ENCODE measurements at places on chromosomes 12 and 14. TPM values are rescaled to one million over a fixed set of nuclear protein-coding genes. Genes with fewer than 3 reads are reported as not detected.

GRCh38 chr14:36617824-36618223, 35.4 kb upstream of the NKX2-8 start:
- peak; percentile 38 for ATAC-seq

KLRC1 gene
- not detected for total RNA-seq

DNA sequence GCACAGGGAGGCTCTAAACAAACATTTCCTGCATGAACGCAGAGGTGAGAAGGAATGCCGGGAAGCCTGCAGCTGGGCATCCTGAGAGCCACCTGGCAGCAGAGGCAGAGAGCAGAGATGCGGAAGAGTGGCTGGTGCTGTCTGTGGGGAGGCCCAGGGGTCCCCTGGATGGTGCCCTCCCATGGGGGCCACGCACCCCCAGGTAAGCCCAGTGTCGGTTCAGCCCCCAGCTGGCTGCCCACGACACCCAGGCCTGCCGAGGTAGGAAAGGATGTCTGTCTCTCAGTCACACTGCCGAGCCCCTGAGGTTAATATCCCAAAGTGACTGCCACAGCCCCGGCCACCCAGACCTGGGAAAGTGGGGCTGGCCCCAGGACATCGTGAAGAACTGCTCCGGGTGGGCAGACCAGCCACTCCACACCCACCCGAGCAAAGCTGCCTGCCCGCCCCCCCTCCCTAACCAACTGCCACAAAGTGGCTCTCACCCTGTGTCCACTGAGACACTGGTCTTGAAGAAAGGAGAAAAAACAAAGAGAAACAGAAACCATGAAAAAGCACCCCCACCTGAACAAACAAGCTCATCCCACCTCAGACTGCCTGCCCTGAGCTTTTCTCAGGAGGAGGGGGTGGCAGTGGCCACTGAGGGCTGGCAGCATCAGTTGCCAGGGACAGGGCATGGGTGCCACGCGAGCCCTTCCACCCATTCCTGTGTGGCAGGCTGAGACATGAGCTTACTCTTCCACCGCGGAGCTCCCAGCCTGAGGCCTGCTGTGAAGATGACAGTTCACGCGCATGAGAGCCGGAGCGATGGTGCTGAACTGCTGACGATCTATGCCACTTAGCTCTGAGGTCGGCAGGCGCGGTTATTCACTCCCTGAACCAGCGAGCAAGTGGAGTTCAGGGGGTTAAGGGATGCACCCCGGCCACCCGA, 40.8 kb downstream of the CCDC88C start:
- ATAC-seq: peak; percentile 43

CYP27B1 gene
- total RNA-seq: 1.6 TPM

KRT2 gene
- total RNA-seq: not detected
